ENCODE measurements at places on chromosomes 1 and 21. TPM values are rescaled to one million over a fixed set of nuclear protein-coding genes. Genes with fewer than 3 reads are reported as not detected.

Gene S100A8
- not detected for total RNA-seq

- peak; percentile 56 for DNase-seq
These were observed 1.7 kb downstream of the RCC2 start for GRCh38 chr1:17437580-17438317.

Gene CNST
- 36.2 TPM for total RNA-seq

DNA sequence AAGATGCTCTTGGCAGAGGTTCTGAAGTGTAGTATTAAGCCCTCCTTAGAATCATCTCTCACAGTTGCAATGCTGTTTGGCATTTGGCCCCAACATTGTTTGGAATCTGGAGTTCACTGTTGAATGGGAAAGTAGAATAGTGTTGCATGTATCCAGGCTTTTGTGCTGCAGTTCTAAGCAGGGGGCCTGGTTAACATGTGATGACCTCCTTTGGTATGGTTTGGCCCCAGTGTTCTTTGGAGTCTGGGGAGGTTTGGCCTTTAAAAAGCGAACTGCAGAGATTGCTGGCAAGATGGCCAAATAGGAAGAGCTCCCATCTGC is 61.8 kb upstream of the PLD5 start:
- no peak for DNase-seq

DNA sequence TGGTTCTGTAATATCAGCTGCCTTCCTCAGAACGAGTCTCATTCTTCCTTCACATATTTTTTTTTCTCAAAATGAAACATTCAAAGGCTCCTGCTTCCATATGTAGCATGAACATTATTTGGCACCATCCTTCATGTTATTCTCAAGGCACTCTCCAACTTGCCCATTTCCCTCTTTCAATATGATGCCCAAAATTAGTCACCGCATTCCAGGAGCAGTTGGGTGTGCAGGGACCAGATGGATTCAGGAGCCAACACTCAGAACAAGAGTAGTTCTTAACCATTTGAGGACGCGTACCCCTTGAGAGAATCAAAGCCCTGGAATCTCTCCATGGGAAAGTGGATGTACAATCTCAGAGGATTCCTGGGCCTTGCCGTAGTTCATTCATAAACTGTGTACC is 50.3 kb downstream of the KCNK1 start:
- DNase-seq: no peak
